Amygdala (tissue), 56 donors: ENCODE measurements at places on chromosomes 7 and 10.

GRCh38 chr7:92823042-92823441, 13.3 kb downstream of the CDK6 start:
- no peak for DNase-seq

- DNase-seq: no peak
These were observed 62.0 kb downstream of the CFAP46 start for GRCh38 chr10:132880128-132880981.

GRCh38 chr7:40640566-40640965, 505.8 kb downstream of the SUGCT start:
- DNase-seq: no peak

- no peak for DNase-seq
These were observed 99.7 kb upstream of the DDC start for GRCh38 chr7:50664937-50665336.

GRCh38 chr10:36766415-36766810, 359.0 kb upstream of the ANKRD30A start:
- DNase-seq: no peak
